ENCODE measurements at places on chromosomes 11 and 22.

DNA sequence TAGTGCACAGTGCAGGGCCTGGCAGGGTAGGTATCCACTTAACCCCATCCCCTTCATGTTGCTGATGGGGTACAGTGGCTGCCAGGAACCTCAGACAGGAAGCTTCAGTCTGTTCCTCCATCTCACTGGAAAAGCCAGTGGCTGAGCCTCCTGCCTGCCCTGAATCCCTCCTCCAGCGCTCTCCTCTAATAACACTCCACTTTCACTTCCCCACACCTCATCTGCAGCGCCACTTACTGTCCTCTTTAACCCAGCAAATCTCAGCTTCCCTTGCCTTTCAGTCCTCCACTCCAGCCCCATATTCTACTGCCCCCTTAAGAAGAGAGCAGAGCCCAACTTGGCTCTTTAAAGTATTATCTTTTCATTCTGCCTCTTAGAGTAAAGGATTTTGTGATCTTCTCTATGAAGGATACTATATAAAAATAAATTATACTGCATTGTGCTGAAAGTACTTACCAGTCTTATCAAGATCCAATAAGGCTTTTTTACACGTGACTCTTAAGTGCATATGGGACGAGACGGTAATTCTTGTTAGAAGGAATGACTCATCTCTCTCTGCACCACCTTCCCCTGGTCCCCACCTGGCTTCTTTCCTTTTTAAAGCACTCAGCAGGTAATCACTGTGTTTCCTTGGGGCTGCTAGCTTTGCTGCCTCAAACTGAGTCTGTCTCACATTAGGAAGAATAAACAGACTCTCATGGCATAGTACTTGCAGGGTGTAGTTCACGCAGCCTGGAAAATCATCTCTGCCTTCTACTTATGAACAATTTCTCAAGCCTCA lies 238.0 kb upstream of the NARS2 start:
- peak; percentile 11 for DNase-seq

GRCh38 chr11:79314906-79315689 lies 125.7 kb downstream of the TENM4 start:
- DNase-seq, result peak; percentile 3

- no peak for DNase-seq
Measured at GRCh38 chr11:76071090-76071489, 135.2 kb downstream of the WNT11 start.

DNA sequence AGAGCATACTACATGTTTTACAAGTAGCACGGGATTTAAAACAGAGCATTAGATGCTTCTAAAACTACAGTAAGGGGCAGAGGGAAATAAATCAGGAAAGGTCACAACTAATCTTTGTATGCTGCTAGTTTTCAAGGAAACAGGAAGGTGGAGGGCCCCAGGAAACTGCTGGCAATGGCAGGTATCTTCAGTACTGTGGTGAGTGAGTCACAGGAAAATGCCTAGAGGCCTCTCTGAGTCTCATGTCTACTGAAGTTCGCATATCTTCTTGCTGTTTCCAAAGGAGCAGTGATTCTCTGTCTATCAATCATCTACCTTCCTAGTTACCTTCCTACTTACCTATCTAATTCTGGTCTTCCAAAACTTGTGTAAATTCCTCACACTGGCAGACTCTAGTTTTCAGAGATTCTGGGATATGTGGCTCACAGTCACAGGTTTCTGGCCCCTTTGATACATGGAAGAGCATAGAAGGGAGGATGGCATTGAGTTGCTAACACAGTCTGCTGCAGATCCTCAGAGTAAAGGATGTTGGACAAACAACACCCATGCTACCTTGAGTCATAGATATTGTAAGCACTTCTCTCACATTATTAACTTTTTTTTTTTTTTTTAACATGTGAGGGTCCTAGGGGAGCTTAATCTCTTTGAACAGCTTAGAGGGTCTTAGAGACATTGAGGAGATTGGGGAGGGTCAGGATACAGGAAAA lies 58.8 kb upstream of the SYN3 start:
- no peak for DNase-seq

GRCh38 chr11:129209891-129210830 lies 18.0 kb upstream of the ARHGAP32 start:
- no peak for DNase-seq
